Psoas muscle (tissue), 8 donors: ENCODE measurements at places on chromosomes 7 and 10.

- no peaks in the 10 kb centered on the region for H3K27me3 ChIP-seq
- no peaks in the 10 kb centered on the region for H3K4me1 ChIP-seq
- H3K36me3 ChIP-seq, result no peaks in the 10 kb centered on the region
- no peak overlapping the region for H3K27ac ChIP-seq
- H3K4me3 ChIP-seq, result no peak overlapping the region
Measured at GRCh38 chr10:34169131-34169530, 646.0 kb downstream of the PARD3 start.

- no peaks in the 10 kb centered on the region for H3K4me1 ChIP-seq
- DNase-seq, result no peak
- H3K27ac ChIP-seq, result no peak overlapping the region
- H3K4me3 ChIP-seq, result no peak overlapping the region
- H3K27me3 ChIP-seq, result peaks cover 13% of the 10 kb centered on the region
Measured at GRCh38 chr7:26543951-26544350, 252.3 kb downstream of the SNX10 start.

GRCh38 chr10:33612116-33612515 is 277.6 kb upstream of the NRP1 start:
- H3K36me3 ChIP-seq, result no peaks in the 10 kb centered on the region
- no peak for DNase-seq
- H3K27ac ChIP-seq, result peak overlapping the region; percentile 30
- H3K27me3 ChIP-seq, result no peaks in the 10 kb centered on the region
- no peaks in the 10 kb centered on the region for H3K4me1 ChIP-seq

DNA sequence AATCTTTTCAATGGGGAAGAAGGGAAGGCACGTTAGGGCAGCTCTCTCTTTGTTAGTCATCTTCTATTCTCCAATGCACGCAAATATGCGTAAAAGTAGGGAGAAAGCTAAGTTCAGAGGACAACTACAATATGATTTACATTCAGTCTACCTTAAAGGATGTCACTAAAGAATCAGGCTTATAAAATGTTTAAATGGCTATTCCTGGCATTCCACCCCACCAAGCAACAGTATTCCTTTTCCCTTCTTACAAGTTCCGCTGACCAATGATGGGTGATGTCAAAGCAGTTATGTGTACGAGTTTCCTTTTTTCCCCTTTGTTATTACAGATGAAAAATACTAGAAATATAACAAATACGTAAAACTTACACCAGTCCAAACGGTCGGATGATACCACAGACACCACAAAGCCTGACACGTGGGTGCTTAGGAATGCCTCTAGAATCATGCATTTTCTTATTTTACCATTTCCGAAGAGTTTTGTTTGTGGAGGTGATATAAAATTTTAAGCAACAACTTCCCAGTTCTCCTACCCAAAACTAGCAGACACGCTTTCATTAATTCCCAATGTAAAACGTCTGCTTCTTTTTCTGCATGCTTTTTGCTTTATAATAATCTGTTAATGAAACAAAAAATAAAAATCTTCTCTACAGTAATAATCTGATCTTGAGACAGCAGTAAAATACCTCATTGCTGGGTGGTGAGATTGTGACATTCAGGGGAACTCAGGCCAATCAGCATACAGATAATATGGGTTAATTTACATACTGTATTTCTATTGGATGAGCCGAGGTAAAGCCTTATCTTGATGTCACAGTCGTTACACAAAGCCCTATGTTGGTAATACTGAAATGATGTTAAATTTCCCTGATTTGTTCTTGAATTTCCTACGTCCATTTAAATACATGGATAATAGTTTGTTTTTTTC is 708 bp upstream of the GPR85 start:
- no peak for DNase-seq
- H3K27ac ChIP-seq, result peak overlapping the region; percentile 16
- H3K27me3 ChIP-seq, result peaks cover 10% of the 10 kb centered on the region
- no peaks in the 10 kb centered on the region for H3K4me1 ChIP-seq
- H3K36me3 ChIP-seq, result no peaks in the 10 kb centered on the region

DNA sequence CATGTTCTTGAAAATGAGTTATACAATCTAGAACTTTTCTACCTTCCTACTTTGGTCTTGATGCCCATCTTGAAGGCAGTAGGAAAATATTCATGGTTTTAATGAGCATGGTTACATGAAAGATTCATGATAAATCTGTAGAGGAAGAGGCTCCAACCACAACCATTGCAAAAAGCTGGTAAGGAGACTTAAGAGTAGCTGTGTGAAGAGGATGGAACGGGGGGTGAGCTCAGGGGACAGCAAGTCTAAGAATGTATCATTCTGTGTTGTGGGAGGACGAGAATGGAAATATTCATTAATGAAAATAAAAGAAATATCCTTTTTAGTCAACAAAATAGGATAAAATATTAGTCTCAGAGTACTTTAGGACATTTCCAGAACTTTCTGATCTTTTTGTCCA is 81.1 kb downstream of the BMPER start:
- no peak for DNase-seq
- H3K4me3 ChIP-seq, result no peak overlapping the region
- H3K36me3 ChIP-seq, result no peaks in the 10 kb centered on the region
- H3K27me3 ChIP-seq, result no peaks in the 10 kb centered on the region
- no peak overlapping the region for H3K27ac ChIP-seq

DNA sequence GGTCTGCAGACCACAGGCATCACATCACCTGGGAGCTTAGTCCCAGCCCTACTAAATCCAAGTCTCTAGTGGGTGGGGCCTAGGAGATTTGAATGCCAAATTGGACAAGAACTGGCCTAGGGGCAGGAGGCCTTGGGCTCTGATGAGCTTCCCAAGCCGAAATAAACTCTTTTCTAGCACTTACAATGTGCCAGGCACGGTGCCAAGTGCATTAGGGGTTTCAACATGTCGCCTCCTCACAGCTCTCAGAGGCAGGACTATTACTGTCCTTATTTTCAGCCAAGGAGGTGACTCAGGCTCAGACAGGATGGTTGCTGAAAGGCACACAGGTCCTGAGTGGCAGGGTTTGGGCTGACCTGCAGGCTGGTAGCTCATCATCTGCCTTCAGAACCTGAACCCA is 9.2 kb upstream of the CPA1 start:
- H3K27me3 ChIP-seq, result no peaks in the 10 kb centered on the region
- peak overlapping the region; percentile 9 for H3K27ac ChIP-seq
- H3K4me3 ChIP-seq, result no peak overlapping the region
- peak; percentile 82 for DNase-seq
